GM06990 (cell line): ENCODE measurements at places on chromosomes 11 and 22.
A peak's percentile ranks its signal among the peaks of the same experiment; 100 is the strongest.

- DNase-seq, result no peak
Measured at GRCh38 chr11:106988151-106989077, 29.9 kb downstream of the GUCY1A2 start.

DNA sequence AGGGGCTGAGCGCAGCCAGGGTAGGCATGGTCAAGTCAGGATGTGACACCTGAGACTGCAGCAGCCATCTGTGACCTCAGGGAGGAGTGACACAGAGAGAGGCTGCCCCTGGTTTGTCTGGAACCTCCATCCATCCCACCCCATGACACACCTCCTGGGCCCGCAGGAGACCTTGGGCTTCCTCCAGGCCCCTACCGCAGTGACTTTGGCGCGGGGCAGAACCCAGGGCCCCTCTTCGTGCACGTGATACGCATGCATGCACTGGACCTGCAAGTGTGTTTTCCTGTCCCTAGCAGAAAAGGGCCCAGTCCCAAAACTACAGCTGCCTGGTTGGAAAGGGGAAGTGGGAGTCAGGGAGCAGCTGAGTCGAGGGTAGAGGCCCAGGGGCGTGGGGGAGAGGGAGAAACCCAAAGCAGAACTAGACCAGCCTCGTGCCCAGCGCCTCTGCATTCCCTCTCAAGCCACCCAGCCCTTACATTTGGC is 7.9 kb upstream of the CYTH4 start:
- peak; percentile 64 for DNase-seq

- DNase-seq, result no peak
Measured at GRCh38 chr11:122871302-122871701, 11.3 kb upstream of the JHY start.

DNA sequence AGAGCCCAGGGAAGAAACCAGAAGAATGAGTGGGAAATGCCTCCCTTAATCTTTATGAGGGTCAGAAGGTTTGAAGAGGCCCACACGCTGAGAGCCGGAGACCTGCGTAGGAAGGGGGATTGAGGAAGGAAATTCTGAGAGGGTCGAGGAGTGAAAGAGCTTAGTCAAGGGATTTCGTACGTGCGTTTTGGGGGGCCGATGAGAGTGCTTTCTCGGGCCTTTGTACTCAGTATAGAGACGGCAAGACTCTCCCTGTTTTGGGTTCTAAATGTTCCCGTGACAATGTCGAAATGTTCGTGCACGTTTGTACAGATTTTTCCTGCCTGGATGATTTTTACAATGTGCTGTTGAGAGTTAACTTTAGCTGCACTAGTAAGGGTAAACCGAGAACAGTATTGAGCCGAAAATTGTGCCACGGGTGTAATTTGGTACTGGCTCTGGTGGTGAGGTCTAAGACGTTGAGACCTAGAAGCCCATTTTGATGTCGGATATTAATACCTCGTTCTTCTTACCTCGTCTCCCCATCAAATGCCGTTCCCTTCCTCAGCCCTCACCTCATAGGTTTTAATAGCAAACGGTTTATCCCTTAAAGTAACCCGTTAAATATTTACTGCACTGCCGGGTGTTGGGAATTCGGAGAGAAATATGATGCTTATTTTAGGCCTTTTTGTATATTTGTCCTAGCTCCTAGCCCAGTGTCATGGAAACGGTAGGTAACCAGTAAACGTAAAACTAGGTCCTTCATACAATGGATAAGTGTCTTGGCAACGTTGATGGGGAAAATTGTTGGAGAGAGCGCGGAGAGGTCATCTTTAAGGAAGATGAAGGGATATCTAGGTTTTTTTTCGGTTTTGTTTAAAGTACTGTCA is 734 bp downstream of the C11orf58 start:
- no peak for DNase-seq

DNA sequence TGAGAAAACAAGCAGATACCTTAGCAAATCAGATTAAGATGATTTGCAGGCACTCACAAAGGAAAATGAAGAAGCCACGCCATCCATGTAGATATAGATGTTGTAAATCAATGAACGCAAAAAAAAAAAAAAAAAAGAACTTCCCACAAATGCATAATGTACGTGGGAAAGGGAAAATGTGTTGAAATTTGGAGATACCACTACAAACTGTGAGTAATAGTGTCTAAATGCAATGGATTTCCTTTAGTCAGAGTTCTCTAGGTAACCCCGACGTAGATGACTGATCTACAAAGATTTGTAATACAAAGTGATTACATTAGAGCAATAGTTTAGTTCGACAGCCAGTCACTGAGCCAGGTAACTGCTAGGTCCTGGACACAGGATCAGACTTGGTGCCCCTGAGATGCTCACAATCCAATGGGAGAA is 783 bp upstream of the ANKRD54 start:
- DNase-seq, result no peak

GRCh38 chr11:79200398-79201070 is 240.3 kb downstream of the TENM4 start:
- no peak for DNase-seq
